ENCODE measurements at places on chromosomes 11 and 22. TPM values are rescaled to one million over a fixed set of nuclear protein-coding genes. Genes with fewer than 3 reads are reported as not detected.

The KDM4E gene
- not detected for total RNA-seq

The OR56A1 gene
- not detected for total RNA-seq

The TENM4 gene
- 28.1 TPM for total RNA-seq

The MMP13 gene
- total RNA-seq, result not detected

The MS4A7 gene
- total RNA-seq, result not detected

The CYP2D6 gene
- 0.11 TPM for total RNA-seq

The APOL1 gene
- total RNA-seq, result 1.1 TPM

The P2RX3 gene
- not detected for total RNA-seq

The PGA5 gene
- not detected for total RNA-seq

The ARFIP2 gene
- 74.7 TPM for total RNA-seq

The CATSPER1 gene
- total RNA-seq, result 3.3 TPM

The MOGAT2 gene
- not detected for total RNA-seq

The MAP6 gene
- total RNA-seq, result 3.2 TPM

The CREB3L1 gene
- total RNA-seq, result 328 TPM

The HBD gene
- not detected for total RNA-seq

- no peak overlapping the region for H3K4me3 ChIP-seq
- no peaks in the 10 kb centered on the region for H3K27me3 ChIP-seq
- no peak overlapping the region for H3K27ac ChIP-seq
- peaks cover 9% of the 10 kb centered on the region for H3K4me1 ChIP-seq
Observed at GRCh38 chr11:74654976-74655375, 62.6 kb downstream of the POLD3 start.

DNA sequence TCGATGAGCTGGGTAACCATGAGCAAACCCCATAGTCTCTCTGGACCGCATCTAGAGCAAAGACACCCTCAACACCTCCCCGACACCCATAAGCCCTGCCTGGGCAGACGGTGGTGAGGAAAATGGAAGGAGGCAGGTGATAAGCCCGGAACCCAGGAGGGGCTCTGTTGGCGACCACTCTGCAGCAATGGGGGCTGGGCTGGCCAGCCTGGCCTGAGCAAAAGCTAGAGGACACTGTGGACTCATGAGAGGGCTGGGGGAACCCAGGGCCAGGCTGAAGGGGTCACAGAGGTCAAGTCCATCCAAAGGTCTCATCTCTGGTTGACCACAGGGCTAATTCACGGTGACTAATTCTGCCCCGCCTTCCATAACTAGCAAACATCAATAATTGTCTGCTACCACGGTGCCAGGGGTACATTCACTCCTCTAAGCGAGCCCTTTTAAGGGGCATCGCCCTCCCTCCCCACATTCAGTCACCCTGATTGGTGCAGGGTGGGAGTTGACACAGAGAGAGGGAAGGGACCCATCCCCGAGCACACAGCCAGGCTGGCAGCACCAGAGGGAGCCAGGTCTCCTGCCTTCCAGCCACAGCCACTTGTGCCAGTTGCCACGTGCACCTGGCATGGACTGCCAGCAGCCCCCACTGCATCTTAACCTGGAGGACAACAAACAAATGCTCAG is 4.0 kb downstream of the PYGM start:
- no peak for DNase-seq
- H3K4me3 ChIP-seq, result no peak overlapping the region
- peaks cover 8% of the 10 kb centered on the region for H3K27me3 ChIP-seq
- no peaks in the 10 kb centered on the region for H3K4me1 ChIP-seq
- H3K27ac ChIP-seq, result no peak overlapping the region

DNA sequence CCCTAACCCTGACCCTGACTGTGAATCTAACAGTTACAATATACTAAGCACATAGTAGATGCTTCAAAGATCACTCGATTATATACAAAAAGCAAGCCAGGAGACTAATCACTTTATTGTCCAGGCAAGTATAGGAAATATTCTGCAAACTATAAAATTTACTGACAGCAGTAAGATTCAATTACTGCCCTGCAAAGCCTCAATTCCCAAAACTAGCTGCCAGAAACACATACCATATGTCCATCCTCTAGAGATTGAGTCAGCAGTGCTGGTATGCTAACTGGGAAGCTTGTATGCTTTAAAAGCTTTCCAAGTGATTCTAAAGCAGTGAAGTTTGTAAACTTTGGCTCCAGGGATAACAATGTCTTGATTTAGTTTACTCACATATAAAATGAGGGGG is 26.1 kb downstream of the CSTF3 start:
- H3K4me1 ChIP-seq, result peaks cover 37% of the 10 kb centered on the region
- peak overlapping the region; percentile 80 for H3K27ac ChIP-seq
- no peak overlapping the region for H3K4me3 ChIP-seq
- DNase-seq, result peak; percentile 64
- H3K27me3 ChIP-seq, result no peaks in the 10 kb centered on the region

- peaks cover 14% of the 10 kb centered on the region for H3K4me1 ChIP-seq
- H3K4me3 ChIP-seq, result no peak overlapping the region
- H3K27me3 ChIP-seq, result no peaks in the 10 kb centered on the region
- no peak for DNase-seq
Observed at GRCh38 chr11:28504555-28505110, 396.4 kb downstream of the METTL15 start.

- H3K4me3 ChIP-seq, result no peak overlapping the region
- H3K27ac ChIP-seq, result no peak overlapping the region
- H3K36me3 ChIP-seq, result no peaks in the 10 kb centered on the region
Observed at GRCh38 chr11:14793546-14793945, 98.5 kb downstream of the CYP2R1 start.

DNA sequence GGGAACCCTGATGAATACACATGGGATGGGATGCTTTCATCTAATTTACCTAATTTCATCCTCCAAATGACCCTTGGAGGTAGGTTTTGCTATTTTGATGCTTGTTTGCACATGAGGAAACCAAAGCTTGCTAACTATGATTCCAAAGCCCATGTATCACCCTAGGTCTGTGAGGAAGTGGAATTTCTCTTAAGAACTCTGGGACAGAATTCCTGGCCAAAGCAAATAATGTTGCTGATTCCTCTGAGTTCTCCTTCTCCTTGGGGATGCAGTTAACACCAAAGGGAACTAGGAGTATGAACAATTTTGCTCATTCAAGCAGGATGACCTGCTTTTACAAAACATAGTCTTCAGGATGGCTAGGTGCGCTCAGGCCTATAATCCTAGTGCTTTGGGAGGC is 80.0 kb downstream of the KCNC1 start:
- H3K4me1 ChIP-seq, result peaks cover 17% of the 10 kb centered on the region
- H3K27ac ChIP-seq, result no peak overlapping the region
- H3K4me3 ChIP-seq, result no peak overlapping the region
- H3K36me3 ChIP-seq, result no peaks in the 10 kb centered on the region

DNA sequence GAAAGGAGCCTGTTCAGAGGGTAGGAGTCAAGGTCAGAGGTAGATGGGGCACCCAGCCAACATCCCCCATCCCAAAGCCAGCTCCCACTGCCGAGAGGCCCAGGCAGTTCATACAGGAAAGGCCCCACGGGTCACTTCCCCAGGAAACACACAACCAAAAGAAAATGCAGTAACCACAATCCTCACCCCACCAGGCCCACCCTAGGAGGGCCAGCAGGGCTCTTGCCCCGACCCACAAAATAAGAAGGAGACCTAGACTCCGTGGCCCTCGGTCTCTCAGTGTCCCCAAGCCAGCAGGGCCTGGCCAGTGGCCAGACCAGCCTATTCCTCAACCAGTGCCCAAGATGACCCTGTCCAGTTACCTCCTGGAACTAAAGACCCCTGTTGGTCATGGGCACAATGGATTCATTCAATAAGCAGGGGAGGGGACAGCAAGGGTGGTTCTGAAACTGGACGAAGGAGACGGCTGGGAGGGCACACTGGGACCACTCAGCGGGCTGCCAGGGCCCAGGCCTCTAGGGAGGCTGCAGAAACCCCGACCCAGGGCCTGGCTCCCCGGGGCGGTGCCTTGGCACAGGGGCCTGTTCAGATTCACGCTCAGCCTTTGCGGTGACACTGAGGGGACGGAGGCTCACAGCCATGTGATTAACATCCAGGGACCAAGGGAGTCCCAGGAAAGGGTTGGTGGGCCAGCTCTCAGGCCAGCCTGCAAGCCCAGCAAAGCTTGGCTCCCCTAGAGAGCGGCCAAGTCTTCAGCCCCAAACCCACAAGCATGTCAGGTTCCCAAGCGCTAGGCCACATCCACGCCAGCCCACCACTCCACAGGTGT is 5.5 kb downstream of the RAB3IL1 start:
- H3K4me1 ChIP-seq, result no peaks in the 10 kb centered on the region
- H3K36me3 ChIP-seq, result no peaks in the 10 kb centered on the region
- H3K4me3 ChIP-seq, result no peak overlapping the region
- H3K27me3 ChIP-seq, result peaks cover 4% of the 10 kb centered on the region

- no peaks in the 10 kb centered on the region for H3K27me3 ChIP-seq
- DNase-seq, result no peak
- H3K27ac ChIP-seq, result no peak overlapping the region
- no peak overlapping the region for H3K4me3 ChIP-seq
- peaks cover 11% of the 10 kb centered on the region for H3K36me3 ChIP-seq
Observed at GRCh38 chr11:48114740-48115139, 101.9 kb upstream of the OR4B1 start.

DNA sequence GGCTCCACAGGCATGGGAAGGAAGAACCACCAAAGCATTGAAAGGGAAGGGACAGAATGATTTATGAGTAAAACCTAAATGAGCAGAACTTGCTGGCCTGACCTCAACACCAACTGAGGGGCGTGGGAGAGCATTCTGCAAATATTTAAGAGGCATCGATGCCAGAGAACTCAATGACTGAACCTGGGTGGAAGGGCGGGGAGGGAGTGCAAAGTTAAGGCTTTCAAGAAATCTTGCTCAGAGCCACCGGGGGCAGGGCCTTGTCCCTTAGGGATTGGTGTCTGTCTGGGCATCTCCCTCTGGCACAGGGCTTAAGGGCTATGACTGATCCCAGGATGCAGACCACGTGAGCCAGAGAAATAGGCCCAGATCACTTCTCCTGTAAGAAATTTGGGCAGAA is 137.1 kb downstream of the ADAMTS15 start:
- no peaks in the 10 kb centered on the region for H3K36me3 ChIP-seq
- DNase-seq, result peak; percentile 18
- peaks cover 29% of the 10 kb centered on the region for H3K4me1 ChIP-seq
- no peak overlapping the region for H3K27ac ChIP-seq

- DNase-seq, result no peak
- H3K27ac ChIP-seq, result no peak overlapping the region
- no peak overlapping the region for H3K4me3 ChIP-seq
- H3K36me3 ChIP-seq, result no peaks in the 10 kb centered on the region
- H3K27me3 ChIP-seq, result no peaks in the 10 kb centered on the region
Observed at GRCh38 chr11:78838417-78838816, 263.8 kb upstream of the NARS2 start.

DNA sequence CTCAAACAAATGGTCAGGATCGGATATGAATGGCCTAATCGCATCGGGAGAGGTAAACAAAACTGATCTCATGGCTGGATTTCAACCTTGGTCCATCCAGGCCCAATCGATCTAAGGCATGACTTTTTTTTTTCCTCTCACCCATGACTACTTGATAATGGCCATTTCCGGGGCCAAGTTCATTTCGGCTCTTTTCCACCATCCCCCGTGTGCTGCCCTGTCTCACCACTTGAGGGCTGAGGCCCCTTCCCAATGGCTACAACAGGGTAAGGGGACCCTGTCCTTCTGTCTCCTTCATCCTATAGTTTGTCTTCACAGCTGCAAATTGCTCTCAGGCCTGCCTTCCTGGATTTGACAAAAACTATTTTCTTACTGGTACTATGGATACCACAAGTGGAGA is 26.7 kb downstream of the GRAP2 start:
- H3K36me3 ChIP-seq, result no peaks in the 10 kb centered on the region
- H3K27me3 ChIP-seq, result peaks cover 38% of the 10 kb centered on the region
- H3K27ac ChIP-seq, result no peak overlapping the region
- DNase-seq, result no peak
- H3K4me3 ChIP-seq, result no peak overlapping the region

- no peak overlapping the region for H3K27ac ChIP-seq
- H3K4me3 ChIP-seq, result no peak overlapping the region
- H3K36me3 ChIP-seq, result no peaks in the 10 kb centered on the region
- H3K4me1 ChIP-seq, result no peaks in the 10 kb centered on the region
- H3K27me3 ChIP-seq, result peaks cover 5% of the 10 kb centered on the region
Observed at GRCh38 chr11:110501428-110501827, 71.7 kb downstream of the FDX1 start.

- no peak for DNase-seq
- H3K27me3 ChIP-seq, result peaks cover 40% of the 10 kb centered on the region
- no peak overlapping the region for H3K4me3 ChIP-seq
- H3K36me3 ChIP-seq, result no peaks in the 10 kb centered on the region
- H3K27ac ChIP-seq, result no peak overlapping the region
Observed at GRCh38 chr11:119749006-119749565, 20.1 kb upstream of the NECTIN1 start.

- H3K27me3 ChIP-seq, result no peaks in the 10 kb centered on the region
- peak; percentile 83 for DNase-seq
- no peaks in the 10 kb centered on the region for H3K36me3 ChIP-seq
- peak overlapping the region; percentile 91 for H3K27ac ChIP-seq
- peaks cover 12% of the 10 kb centered on the region for H3K4me1 ChIP-seq
Observed at GRCh38 chr11:74288161-74288560, 23.3 kb downstream of the P4HA3 start.

- peaks cover 1% of the 10 kb centered on the region for H3K27me3 ChIP-seq
- peaks cover 48% of the 10 kb centered on the region for H3K4me1 ChIP-seq
- H3K4me3 ChIP-seq, result peak within 1 kb of the TSS; percentile 90
- H3K27ac ChIP-seq, result peak within 1 kb of the TSS; percentile 97
Observed at GRCh38 chr11:85685820-85686459, at the start of gene CCDC89. Gene CCDC89 (minus strand): TSS chr11:85686195. CDS start chr11:85686130, 65 bp downstream.

- H3K36me3 ChIP-seq, result no peaks in the 10 kb centered on the region
- H3K4me3 ChIP-seq, result no peak overlapping the region
- peaks cover 37% of the 10 kb centered on the region for H3K4me1 ChIP-seq
- H3K27me3 ChIP-seq, result peaks cover 10% of the 10 kb centered on the region
- no peak for DNase-seq
- H3K27ac ChIP-seq, result no peak overlapping the region
Observed at GRCh38 chr22:35567351-35568141, 26.9 kb downstream of the RASD2 start.

DNA sequence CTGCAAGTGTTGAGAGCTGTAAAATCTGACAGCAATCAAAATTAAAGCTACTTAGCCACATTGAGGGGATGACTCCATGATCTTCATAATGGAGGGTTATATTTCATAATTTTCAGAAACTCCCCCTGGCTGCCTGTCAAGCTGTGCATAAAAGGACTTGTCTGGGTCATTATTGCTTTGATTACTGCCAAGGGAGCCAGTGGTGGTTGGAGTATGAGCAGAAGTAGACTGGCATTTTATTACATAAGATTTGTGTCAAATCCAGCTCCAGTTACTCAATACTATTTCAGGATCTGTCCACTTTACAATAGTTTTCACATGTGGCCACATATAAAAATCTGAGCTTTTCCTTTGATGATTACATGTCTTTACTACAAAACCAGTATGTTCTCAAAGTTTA is 108.9 kb upstream of the SLC5A12 start:
- H3K36me3 ChIP-seq, result no peaks in the 10 kb centered on the region
- DNase-seq, result no peak
- H3K4me3 ChIP-seq, result no peak overlapping the region
- no peak overlapping the region for H3K27ac ChIP-seq
